ENCODE measurements at places on chromosomes 11 and 22. TPM values are rescaled to one million over a fixed set of nuclear protein-coding genes. Genes with fewer than 3 reads are reported as not detected.
A peak's percentile ranks its signal among the peaks of the same experiment; 100 is the strongest.

DNA sequence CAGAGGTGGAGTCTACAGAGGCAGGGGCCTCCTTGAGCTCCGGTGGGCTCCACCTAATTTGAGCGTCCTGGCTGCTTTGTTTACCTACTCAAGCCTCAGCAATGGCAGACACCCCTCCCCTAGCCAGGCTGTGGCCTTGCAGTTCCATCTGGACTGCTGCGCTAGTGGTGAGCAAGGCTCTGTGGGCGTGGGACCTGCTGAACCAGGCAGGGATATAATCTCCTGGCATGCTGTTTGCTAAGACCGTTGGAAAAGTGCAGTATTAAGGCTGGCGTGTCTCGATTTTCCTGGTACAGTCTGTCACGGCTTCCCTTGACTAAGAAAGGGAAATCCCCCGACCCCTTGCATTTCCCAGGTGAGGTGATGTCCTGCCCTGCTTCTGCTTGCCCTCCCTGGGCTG lies 77.7 kb downstream of the GDPD4 start:
- H3K4me1 ChIP-seq: no peaks in the 10 kb centered on the region
- no peak overlapping the region for H3K27ac ChIP-seq
- no peak overlapping the region for H3K4me3 ChIP-seq
- DNase-seq: no peak
- H3K36me3 ChIP-seq: no peaks in the 10 kb centered on the region

DNA sequence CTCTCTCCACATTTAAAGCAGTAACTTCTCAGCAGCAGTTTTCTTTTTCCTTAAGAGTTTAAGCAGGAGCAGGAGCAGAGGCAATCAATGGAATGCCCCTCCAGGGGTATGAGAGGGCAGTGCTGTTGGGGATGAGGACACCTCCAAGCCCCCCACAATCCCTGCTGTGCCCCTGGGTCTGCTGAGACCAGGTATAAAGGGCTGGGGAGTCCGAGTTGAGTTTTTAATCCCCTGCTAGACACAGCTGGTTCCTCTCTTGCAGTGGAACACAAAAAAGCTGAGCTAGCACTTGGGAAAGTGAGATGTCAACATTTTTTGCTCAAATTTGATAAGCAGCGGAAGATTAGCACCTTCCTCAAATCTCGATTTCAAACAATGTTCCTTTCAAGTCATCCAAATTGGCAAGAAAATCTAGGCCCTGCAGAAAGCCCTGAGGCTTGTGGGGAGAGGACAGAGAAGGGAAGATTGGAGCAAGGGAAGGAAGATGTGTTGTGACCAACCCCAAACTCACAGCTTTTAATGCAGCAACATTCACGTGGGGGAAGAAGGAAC lies 581.9 kb downstream of the SOX6 start:
- H3K4me1 ChIP-seq: no peaks in the 10 kb centered on the region
- peaks cover 4% of the 10 kb centered on the region for H3K27me3 ChIP-seq
- no peak for DNase-seq
- H3K4me3 ChIP-seq: no peak overlapping the region
- H3K36me3 ChIP-seq: no peaks in the 10 kb centered on the region

DNA sequence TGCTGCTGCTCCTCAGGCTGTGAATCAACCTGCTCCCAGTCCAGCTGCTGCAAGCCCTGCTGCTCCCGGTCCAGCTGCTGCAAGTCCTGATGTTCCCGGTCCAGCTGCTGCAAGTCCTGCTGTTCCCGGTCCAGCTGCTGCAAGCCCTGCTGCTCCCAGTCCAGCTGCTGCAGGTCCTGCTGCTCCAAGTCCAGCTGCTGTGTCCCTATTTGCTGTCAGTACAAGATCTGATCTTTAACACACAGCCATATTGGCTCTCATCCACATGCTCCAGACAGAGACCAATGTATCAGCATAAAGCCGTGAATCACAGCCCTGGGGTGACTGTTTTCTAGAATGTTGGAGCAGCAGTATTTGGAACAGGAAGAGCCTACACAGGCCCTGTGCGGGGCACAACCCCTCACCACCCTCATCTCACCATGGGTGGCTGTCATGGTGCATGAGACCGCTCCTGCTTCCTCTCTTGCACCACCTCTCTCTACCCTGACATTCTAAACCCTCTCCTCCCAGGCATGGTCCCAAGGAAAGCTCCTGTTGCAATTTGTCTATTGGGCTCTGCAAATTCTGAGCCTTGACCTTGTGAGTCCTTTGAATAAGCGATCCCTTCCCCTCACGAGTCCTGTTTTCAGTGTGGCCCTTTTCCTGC lies 3.5 kb downstream of the KRTAP5-10 start:
- peaks cover 14% of the 10 kb centered on the region for H3K27me3 ChIP-seq
- no peak for DNase-seq
- H3K27ac ChIP-seq: no peak overlapping the region
- H3K4me3 ChIP-seq: no peak overlapping the region
- H3K36me3 ChIP-seq: no peaks in the 10 kb centered on the region
- H3K4me1 ChIP-seq: no peaks in the 10 kb centered on the region

DNA sequence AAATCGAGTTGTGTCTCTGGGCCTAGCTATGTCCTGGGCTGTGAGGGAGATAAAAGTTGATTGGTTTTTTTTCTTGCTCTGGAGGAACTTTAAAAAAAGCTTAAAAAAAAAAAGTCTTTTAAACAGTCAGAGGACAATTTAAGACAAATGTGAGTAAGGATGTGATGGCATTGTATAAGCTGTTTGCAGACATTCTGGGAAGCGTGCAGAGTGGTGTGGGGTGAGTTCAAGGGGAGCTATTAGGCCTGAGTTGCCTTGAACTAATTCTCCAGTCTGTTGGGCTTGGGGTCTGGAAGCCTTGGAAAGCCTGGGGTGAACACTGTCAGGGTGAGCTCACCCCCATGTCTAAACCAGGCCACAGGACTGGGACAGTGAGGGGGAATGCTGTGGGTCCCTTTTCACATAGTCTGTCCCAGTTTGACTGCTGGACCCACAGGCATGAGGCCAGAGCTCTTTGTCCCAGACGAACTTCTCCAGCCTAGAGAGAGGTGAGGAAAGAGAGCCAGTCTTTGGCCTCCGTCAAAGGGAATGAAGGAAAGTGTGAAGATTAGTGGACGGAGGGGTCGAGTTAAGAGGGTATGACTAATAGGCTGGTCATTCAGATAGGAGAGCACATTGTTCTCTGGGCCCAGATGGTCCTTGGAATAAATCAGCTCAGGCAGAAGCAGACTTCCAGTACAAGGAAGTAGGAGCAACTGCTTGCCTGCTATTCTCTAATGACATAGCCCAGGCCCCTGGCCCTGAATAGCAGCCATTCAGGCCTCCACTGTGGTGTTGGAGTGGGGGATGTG lies 76.4 kb upstream of the NNMT start:
- no peak for DNase-seq
- no peak overlapping the region for H3K27ac ChIP-seq
- no peak overlapping the region for H3K4me3 ChIP-seq
- H3K36me3 ChIP-seq: no peaks in the 10 kb centered on the region
- no peaks in the 10 kb centered on the region for H3K27me3 ChIP-seq

LRRC32 gene
- 2.5 TPM for total RNA-seq

DNA sequence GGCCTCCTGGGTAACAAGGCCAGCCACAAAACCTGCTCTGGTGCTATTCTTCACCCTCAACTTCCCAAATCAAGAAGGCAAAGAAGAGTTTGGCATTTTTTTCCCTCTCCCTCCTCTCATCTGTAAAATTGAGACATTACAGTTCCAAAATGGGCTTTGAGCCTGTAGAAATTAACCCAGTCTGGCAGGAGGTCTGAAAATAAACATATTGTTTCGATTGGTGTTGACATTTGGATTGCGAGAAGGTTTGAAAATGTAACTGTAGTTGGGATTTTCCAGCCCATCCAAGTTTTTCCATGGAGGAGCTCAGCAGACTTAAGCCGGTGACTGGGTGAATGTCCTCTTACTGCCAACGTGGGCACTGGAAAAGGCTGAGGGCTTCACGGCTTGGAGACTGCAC lies 35.0 kb upstream of the ALX4 start:
- no peaks in the 10 kb centered on the region for H3K4me1 ChIP-seq
- no peaks in the 10 kb centered on the region for H3K36me3 ChIP-seq
- H3K27ac ChIP-seq: no peak overlapping the region
- DNase-seq: no peak
- H3K4me3 ChIP-seq: no peak overlapping the region

DNA sequence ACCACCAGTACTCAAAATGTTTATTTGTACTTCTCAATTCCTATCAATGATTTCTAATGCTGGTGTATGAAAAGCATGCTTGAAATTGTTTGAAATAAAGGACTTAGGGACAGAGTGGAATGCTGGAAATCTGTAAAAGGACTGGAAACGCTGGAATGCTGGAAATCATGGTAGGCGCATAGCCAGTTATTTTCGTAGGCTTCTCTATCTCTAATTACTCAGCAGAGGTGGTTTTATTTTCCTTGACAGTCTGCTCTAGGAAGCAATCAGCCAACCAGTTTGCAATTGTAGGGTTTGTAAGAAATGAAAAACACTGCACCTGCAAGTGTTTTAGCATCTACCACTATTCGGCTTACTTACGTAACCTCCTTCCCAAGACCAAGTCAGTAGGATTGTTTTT lies 788 bp downstream of the LIN7C start:
- DNase-seq: no peak
- peak overlapping the region; percentile 95 for H3K27ac ChIP-seq
- peaks cover 47% of the 10 kb centered on the region for H3K4me1 ChIP-seq
- peak overlapping the region; percentile 96 for H3K4me3 ChIP-seq
- peaks cover 8% of the 10 kb centered on the region for H3K36me3 ChIP-seq

F2 gene
- not detected for total RNA-seq

DNA sequence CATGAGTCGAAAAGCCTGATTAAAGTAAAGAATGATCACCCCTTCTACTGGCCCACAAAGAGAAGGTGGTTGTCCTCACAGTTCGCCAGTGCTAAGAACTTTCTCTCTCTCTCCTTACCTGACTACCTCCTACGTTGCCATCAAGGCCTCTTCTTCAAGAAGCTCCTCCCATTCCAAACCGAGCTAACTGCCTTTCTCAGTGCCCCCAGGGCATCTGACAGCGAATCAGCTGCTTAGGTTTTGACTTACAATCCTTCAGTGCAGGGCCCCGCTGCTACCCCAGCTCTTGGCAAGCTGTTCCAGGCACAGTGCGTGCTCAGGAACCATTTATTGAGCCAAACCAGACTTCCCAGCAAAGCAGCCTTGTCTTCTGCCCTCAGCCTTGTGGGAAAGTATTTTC lies 5.8 kb downstream of the VSTM5 start:
- no peak overlapping the region for H3K4me3 ChIP-seq
- DNase-seq: no peak
- peaks cover 6% of the 10 kb centered on the region for H3K27me3 ChIP-seq
- H3K27ac ChIP-seq: no peak overlapping the region
- no peaks in the 10 kb centered on the region for H3K36me3 ChIP-seq
- H3K4me1 ChIP-seq: peaks cover 2% of the 10 kb centered on the region

PRODH gene
- 0.12 TPM for total RNA-seq

OR52I2 gene
- not detected for total RNA-seq

GRCh38 chr11:103633068-103633788 lies 403.2 kb upstream of the DDI1 start:
- H3K27ac ChIP-seq: no peak overlapping the region
- H3K36me3 ChIP-seq: no peaks in the 10 kb centered on the region
- peaks cover 2% of the 10 kb centered on the region for H3K27me3 ChIP-seq
- no peak overlapping the region for H3K4me3 ChIP-seq
- no peaks in the 10 kb centered on the region for H3K4me1 ChIP-seq

GRCh38 chr11:93663021-93663420 lies 1.5 kb downstream of the CEP295 start:
- H3K36me3 ChIP-seq: peaks cover 22% of the 10 kb centered on the region
- H3K27ac ChIP-seq: no peak overlapping the region
- H3K4me1 ChIP-seq: peaks cover 49% of the 10 kb centered on the region
- no peaks in the 10 kb centered on the region for H3K27me3 ChIP-seq
- DNase-seq: no peak
- H3K4me3 ChIP-seq: peak overlapping the region; percentile 84

GRCh38 chr11:121334973-121335710 lies 42.6 kb downstream of the SC5D start:
- no peak for DNase-seq
- H3K4me3 ChIP-seq: no peak overlapping the region

RBX1 gene
- total RNA-seq: 90.1 TPM

DNA sequence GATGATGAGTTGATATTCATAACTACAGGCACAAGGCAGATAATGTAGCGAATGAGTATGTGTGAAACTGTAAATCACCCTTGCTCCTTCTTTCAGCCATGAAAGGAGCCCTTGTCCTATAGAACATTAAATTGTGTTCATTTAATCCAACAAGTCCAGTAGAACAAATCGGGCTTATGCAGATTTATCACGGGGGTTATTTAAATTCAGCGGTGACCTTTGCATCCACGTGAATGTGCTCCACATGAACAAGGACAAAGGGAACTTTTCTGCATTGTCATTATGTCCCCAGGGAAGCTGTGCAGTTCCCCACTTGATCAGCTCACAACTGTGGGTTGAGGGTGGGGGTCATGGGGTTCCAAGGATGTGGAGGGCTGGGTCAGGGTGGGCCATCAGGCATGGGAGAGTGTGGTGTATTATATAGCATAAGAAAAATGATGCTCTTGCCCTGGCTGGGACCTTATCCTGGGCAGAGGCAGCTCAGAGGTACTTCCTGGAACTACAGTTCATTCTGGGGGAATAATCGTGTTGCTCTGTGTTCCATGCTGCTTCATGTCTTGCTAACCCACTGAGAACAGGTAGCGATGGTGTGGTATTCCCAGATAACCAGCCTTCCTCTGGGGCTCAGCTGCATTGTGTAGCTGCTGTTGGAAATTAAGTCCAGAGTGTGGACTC lies 306.6 kb downstream of the FAT3 start:
- H3K27ac ChIP-seq: no peak overlapping the region
- no peak overlapping the region for H3K4me3 ChIP-seq
- H3K4me1 ChIP-seq: no peaks in the 10 kb centered on the region
- no peaks in the 10 kb centered on the region for H3K27me3 ChIP-seq
- H3K36me3 ChIP-seq: no peaks in the 10 kb centered on the region

WNT7B gene
- total RNA-seq: not detected

GRCh38 chr22:24209687-24210086 lies 28.4 kb downstream of the SUSD2 start:
- H3K27me3 ChIP-seq: no peaks in the 10 kb centered on the region
- no peak overlapping the region for H3K27ac ChIP-seq
- H3K4me1 ChIP-seq: peaks cover 13% of the 10 kb centered on the region
- no peaks in the 10 kb centered on the region for H3K36me3 ChIP-seq

GRCh38 chr22:42560781-42561180 lies 7.0 kb downstream of the SERHL2 start:
- H3K4me1 ChIP-seq: no peaks in the 10 kb centered on the region
- H3K27ac ChIP-seq: peak overlapping the region; percentile 46
- no peak overlapping the region for H3K4me3 ChIP-seq
- DNase-seq: no peak
- no peaks in the 10 kb centered on the region for H3K27me3 ChIP-seq

OR8B4 gene
- not detected for total RNA-seq

- H3K4me3 ChIP-seq: no peak overlapping the region
- H3K27me3 ChIP-seq: no peaks in the 10 kb centered on the region
- H3K4me1 ChIP-seq: no peaks in the 10 kb centered on the region
- no peak overlapping the region for H3K27ac ChIP-seq
Observed at GRCh38 chr11:97544431-97544830, 1154.6 kb downstream of the JRKL start.

DNA sequence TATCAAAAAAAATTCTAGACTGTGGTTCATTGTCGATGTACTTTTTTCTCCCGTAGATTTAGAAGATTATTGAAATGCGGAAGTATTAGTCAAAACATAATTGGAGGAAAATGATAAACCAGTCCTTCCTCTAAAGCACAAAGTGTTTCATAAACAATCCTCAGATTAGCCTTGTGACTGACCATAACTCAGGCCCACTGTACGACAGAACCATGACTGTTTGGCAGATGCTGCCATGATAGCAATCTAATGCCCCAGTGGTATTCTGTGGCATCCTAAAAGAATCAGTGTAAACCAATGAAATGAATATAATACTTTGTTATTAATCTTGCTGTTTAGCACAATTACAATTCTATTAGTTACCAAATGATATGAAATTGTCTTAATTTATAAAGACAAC lies 127.0 kb upstream of the CTSC start:
- H3K4me3 ChIP-seq: no peak overlapping the region
- peaks cover 4% of the 10 kb centered on the region for H3K27me3 ChIP-seq
- H3K36me3 ChIP-seq: no peaks in the 10 kb centered on the region
- no peak overlapping the region for H3K27ac ChIP-seq
- no peak for DNase-seq
